Tibial nerve (tissue), 4 donors: ENCODE measurements at places on chromosomes 12 and 14.

DNA sequence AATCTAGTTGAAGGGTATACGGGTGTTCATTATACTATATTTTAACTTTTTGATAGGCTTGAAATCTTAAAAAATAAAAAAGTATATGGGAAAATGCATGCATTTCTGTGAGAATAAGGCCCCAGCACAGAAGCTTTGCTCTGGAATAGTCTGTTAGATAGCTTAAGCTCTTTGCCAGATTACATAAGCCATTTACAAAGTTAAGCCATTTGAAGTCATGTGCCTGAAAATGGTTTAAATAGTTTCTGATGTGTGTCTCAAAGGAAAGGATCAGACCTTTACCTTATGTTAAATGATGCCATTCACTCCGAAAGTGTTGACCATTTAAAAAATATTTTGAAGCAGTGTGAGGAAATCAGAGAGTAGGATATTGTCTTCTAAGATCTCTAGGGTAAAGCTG lies 51.3 kb downstream of the WASHC4 start:
- peaks cover 5% of the 10 kb centered on the region for H3K36me3 ChIP-seq
- no peak overlapping the region for H3K4me3 ChIP-seq
- no peaks in the 10 kb centered on the region for H3K27me3 ChIP-seq
- no peak overlapping the region for H3K27ac ChIP-seq

GRCh38 chr12:92411687-92412086 lies 266.0 kb upstream of the BTG1 start:
- no peak overlapping the region for H3K4me3 ChIP-seq
- DNase-seq, result no peak
- no peak overlapping the region for H3K27ac ChIP-seq
- H3K36me3 ChIP-seq, result no peaks in the 10 kb centered on the region
- peaks cover 5% of the 10 kb centered on the region for H3K4me1 ChIP-seq
- H3K27me3 ChIP-seq, result no peaks in the 10 kb centered on the region

DNA sequence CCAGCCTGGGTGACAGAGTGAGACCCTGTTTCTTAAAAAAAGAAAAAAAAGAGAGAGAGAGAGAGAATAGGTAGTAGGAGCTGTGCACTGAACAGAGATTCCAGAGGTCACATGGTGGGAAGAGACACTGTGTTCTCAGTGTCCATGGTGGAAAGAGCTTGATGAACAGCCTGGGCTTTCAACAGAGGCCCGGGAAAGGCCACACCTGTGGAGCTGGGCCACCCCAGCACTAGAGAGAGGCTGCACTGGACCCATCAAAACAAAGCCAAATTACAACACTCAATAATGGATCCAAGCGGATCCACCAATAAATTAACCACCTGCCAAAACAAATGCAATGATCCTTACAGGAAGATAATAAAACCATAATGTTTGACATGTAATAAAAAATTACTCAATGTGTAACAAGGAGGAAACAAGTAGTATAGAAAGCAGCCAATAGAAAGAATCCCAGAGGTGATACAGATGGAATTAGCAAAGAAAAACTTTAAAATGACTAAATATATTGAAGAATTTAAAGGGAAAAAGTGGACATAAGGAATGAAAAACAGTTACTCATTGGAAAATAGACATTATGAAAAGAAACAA lies 44.8 kb upstream of the BCL2L14 start:
- no peak overlapping the region for H3K4me3 ChIP-seq
- DNase-seq, result no peak
- no peaks in the 10 kb centered on the region for H3K4me1 ChIP-seq
- H3K27me3 ChIP-seq, result no peaks in the 10 kb centered on the region
- no peaks in the 10 kb centered on the region for H3K36me3 ChIP-seq

DNA sequence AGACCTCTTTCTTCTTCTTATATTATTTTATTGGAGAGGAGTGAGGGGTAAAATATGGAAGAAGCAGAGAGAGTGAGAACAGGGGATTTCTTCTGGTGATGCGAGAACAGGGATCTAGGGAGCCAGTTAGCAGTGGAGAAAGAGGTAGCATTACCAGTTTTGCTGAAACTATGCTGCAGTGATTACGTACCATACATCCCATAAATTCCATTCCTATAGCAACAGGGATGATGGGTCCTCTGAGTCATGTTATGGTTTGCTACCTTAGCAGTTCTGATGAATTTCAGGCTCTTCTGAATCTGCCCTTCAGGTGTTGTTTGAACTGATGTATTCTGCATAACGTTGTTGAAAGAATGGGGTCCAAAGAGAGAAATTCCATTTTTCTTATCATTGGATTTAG lies 625.4 kb upstream of the LRFN5 start:
- H3K27me3 ChIP-seq, result no peaks in the 10 kb centered on the region
- H3K4me1 ChIP-seq, result no peaks in the 10 kb centered on the region
- DNase-seq, result no peak
- no peak overlapping the region for H3K27ac ChIP-seq
- H3K4me3 ChIP-seq, result no peak overlapping the region

GRCh38 chr12:1966561-1967226 lies 37.6 kb downstream of the DCP1B start:
- DNase-seq, result no peak
- H3K4me3 ChIP-seq, result no peak overlapping the region
- peaks cover 6% of the 10 kb centered on the region for H3K4me1 ChIP-seq
- H3K36me3 ChIP-seq, result peaks cover 39% of the 10 kb centered on the region
- H3K27ac ChIP-seq, result no peak overlapping the region
- H3K27me3 ChIP-seq, result no peaks in the 10 kb centered on the region

- H3K36me3 ChIP-seq, result no peaks in the 10 kb centered on the region
- H3K27me3 ChIP-seq, result no peaks in the 10 kb centered on the region
- no peak overlapping the region for H3K4me3 ChIP-seq
- no peak overlapping the region for H3K27ac ChIP-seq
- DNase-seq, result no peak
Measured at GRCh38 chr14:34478261-34478660, 16.2 kb upstream of the SPTSSA start.

DNA sequence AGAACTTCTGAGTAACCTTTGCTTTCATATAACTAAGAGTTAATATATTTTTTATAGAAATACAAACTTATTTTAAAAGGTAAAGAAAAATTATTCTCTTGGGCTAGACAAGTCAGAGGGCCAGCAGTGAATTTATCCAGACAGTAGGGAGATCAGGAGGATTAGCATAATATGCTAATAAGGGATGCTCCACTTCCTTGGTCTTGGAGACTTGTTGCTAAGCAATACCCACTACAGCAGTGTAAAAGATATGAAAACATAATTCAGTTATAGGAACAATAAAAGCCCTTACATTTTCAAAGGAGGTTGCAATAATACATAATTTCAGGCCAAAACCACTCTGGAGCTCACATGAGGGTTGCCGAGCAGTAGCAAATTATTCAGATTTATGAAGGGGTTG lies 615.6 kb downstream of the KCNH5 start:
- H3K27ac ChIP-seq, result no peak overlapping the region
- H3K4me3 ChIP-seq, result no peak overlapping the region
- no peaks in the 10 kb centered on the region for H3K4me1 ChIP-seq
- DNase-seq, result no peak

DNA sequence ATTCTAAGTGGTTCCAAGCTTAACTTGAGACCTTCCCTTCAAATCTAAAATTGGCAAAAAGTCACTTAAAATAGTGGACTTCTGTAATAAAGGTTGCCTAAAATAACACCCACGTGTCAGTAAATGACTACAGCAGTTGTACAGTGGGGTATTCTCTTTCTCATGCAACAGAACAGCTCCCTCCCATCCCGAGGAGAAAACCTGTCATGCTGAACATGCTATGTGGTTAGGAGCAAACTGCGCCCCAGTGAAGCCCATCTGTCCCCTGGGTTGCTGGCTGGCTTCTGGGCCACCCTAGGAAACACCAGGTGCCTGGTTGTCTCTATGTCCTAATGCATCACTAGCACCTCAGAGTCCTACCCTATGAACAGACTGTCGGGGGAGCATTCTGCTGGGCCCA lies 2.7 kb downstream of the BTBD6 start:
- no peak overlapping the region for H3K27ac ChIP-seq
- peaks cover 73% of the 10 kb centered on the region for H3K36me3 ChIP-seq
- H3K4me3 ChIP-seq, result no peak overlapping the region
- no peaks in the 10 kb centered on the region for H3K27me3 ChIP-seq
- H3K4me1 ChIP-seq, result no peaks in the 10 kb centered on the region

DNA sequence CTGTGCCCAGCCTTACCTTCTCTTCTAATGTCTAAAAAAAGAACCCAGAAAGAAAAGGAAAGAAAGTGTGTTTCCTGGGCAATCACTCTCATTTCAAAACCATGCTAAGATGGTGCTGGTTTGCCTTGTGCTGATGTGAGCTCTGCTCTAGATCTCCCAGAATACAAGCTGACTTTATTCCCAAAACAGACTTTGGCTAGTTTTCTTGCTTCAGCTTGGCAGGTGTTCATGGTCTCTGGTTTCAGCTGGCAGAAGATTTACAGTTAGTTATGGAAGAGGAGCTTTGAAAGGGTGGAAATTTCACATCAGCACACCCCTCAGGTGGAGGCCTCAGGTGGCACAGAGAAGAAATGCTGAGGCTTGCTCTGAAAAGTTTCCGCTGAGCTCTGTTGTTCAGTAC lies 34.4 kb downstream of the PPP1R36 start:
- no peak for DNase-seq
- no peaks in the 10 kb centered on the region for H3K27me3 ChIP-seq

- H3K27ac ChIP-seq, result peak overlapping the region; percentile 78
- no peak overlapping the region for H3K4me3 ChIP-seq
- peaks cover 6% of the 10 kb centered on the region for H3K36me3 ChIP-seq
Measured at GRCh38 chr12:57208631-57209282, 7.8 kb upstream of the NXPH4 start.

DNA sequence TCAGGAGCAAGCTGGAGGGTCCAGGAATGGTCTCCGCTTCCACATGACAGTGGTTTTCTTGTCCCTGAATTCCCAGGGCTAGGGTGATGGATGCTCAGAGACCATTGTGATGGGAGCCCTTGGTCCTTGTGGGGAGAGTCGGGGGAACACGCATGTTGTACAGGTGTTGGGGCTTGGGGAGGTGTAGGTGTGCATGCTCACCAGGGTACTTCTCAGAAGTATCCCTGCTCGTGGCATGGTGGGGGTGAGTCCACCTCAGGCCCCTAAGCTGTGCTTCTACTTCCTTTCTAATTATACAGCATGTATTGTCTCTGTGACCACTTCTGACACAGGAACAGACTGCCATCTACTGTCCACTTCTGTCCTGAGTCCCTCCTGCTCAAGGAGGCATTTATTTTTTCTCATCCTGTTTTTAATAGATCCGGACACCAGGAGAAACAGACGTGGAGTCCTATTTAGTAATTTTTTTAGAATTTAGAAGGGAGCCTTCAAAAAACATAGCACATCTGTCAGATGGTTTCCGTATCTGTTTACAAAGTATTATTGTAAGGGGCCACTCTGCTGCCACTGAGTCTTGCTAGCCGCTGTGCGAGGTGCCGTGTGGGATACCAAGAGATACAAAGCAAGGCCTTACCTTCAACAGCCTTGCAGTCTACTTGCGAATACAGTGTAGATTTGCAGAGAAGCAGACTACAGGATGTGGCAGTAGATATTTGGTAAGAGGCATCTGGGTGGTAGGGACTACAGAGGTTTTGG lies 10.5 kb downstream of the NTF3 start:
- H3K27me3 ChIP-seq, result no peaks in the 10 kb centered on the region
- H3K36me3 ChIP-seq, result no peaks in the 10 kb centered on the region
- no peaks in the 10 kb centered on the region for H3K4me1 ChIP-seq
- DNase-seq, result no peak
- no peak overlapping the region for H3K4me3 ChIP-seq

DNA sequence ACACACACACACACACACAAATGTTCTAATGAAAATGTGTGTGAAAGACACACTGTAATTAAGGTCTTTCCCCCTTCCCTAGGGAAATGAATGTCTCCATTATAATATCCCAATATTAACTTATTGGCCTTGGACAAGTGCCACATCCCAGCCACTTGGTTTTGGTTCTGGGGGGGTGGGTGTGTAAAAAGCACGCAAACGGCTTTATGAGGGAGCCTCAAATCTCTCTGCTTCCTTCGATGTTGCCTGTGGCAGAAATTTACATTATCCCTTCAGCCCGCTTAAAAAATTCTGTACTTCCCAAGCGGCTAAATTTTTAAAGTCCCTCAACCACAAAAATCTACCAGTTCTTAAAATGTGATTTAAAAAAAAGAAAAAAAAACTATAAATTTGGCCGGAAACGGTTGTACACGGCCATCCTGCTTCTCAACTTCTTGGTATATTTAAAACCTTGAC lies 432 bp downstream of the C14orf93 start:
- H3K36me3 ChIP-seq, result no peaks in the 10 kb centered on the region
- H3K27ac ChIP-seq, result peak overlapping the region; percentile 85
- no peak for DNase-seq

GRCh38 chr14:56885825-56886224 lies 75.5 kb upstream of the OTX2 start:
- H3K4me1 ChIP-seq, result no peaks in the 10 kb centered on the region
- DNase-seq, result no peak
- H3K36me3 ChIP-seq, result no peaks in the 10 kb centered on the region

- H3K27me3 ChIP-seq, result peaks cover 29% of the 10 kb centered on the region
- no peak overlapping the region for H3K4me3 ChIP-seq
- H3K4me1 ChIP-seq, result no peaks in the 10 kb centered on the region
- no peaks in the 10 kb centered on the region for H3K36me3 ChIP-seq
- no peak for DNase-seq
Measured at GRCh38 chr14:37623426-37623951, 28.1 kb downstream of the TTC6 start.

DNA sequence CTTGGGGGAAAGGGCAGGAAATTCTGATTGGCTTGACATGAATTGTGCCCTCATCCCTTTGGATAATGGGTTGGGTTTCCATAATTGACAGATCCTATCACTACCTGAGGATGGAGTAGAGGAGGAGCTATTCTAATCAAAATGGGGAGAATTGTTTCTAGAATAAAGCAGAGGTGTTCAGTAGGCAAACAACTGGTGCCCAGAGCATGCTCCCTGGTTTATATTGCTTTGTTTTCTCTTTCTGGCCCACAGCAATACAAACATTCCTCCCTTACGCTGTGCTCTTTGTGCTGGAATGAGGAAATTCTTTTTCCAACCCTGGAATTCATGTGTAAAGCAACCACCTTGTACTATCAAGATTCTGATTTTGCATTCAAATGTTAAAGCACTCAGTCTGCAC lies 147.4 kb downstream of the RASSF9 start:
- no peak for DNase-seq
- no peaks in the 10 kb centered on the region for H3K4me1 ChIP-seq
- no peak overlapping the region for H3K27ac ChIP-seq

DNA sequence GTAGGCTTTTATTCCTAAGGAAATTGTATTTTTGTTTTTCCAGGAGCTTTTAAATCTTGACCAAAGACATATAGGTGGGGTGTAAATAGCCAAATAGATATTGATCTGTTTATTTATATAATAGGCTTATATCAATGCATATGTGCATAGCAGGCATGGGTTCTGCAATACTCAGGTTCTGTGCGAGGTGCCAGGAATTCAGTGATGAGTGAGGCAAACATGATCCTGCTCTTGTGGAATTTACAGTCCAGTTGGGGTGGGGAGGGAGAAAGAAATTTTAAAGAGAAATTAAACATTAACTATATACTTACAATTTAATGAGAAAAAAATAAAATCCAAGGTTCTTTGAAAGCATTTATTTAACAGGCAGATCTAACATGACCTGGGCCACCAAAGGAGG lies 160.3 kb upstream of the HIF1A start:
- no peak overlapping the region for H3K4me3 ChIP-seq
- peaks cover 6% of the 10 kb centered on the region for H3K4me1 ChIP-seq
- H3K36me3 ChIP-seq, result no peaks in the 10 kb centered on the region

GRCh38 chr12:113479590-113480335 lies 8.1 kb upstream of the LHX5 start:
- H3K36me3 ChIP-seq, result no peaks in the 10 kb centered on the region
- H3K4me1 ChIP-seq, result peaks cover 19% of the 10 kb centered on the region
- no peak overlapping the region for H3K4me3 ChIP-seq

- no peaks in the 10 kb centered on the region for H3K36me3 ChIP-seq
- no peak for DNase-seq
- peaks cover 33% of the 10 kb centered on the region for H3K4me1 ChIP-seq
- H3K4me3 ChIP-seq, result peak overlapping the region; percentile 69
- no peaks in the 10 kb centered on the region for H3K27me3 ChIP-seq
Measured at GRCh38 chr14:49860988-49861698, 8.6 kb upstream of the NEMF start.
